Vagina (tissue), 2 donors: ENCODE measurements at places on chromosomes 6 and 20. TPM values are rescaled to one million over a fixed set of nuclear protein-coding genes. Genes with fewer than 3 reads are reported as not detected.
A peak's percentile ranks its signal among the peaks of the same experiment; 100 is the strongest.

- H3K27ac ChIP-seq: no peak overlapping the region
- H3K27me3 ChIP-seq: no peaks in the 10 kb centered on the region
- H3K4me1 ChIP-seq: no peaks in the 10 kb centered on the region
- H3K4me3 ChIP-seq: no peak overlapping the region
Measured at GRCh38 chr20:59131551-59132285, 31.9 kb upstream of the ZNF831 start.

- H3K27me3 ChIP-seq: no peaks in the 10 kb centered on the region
- H3K36me3 ChIP-seq: no peaks in the 10 kb centered on the region
- no peaks in the 10 kb centered on the region for H3K4me1 ChIP-seq
Measured at GRCh38 chr6:55633471-55633870, 54.5 kb upstream of the HMGCLL1 start.

- no peak overlapping the region for H3K27ac ChIP-seq
- no peak overlapping the region for H3K4me3 ChIP-seq
- no peak for DNase-seq
- no peaks in the 10 kb centered on the region for H3K4me1 ChIP-seq
- H3K27me3 ChIP-seq: no peaks in the 10 kb centered on the region
Measured at GRCh38 chr6:137949686-137950390, 82.8 kb downstream of the TNFAIP3 start.

DNA sequence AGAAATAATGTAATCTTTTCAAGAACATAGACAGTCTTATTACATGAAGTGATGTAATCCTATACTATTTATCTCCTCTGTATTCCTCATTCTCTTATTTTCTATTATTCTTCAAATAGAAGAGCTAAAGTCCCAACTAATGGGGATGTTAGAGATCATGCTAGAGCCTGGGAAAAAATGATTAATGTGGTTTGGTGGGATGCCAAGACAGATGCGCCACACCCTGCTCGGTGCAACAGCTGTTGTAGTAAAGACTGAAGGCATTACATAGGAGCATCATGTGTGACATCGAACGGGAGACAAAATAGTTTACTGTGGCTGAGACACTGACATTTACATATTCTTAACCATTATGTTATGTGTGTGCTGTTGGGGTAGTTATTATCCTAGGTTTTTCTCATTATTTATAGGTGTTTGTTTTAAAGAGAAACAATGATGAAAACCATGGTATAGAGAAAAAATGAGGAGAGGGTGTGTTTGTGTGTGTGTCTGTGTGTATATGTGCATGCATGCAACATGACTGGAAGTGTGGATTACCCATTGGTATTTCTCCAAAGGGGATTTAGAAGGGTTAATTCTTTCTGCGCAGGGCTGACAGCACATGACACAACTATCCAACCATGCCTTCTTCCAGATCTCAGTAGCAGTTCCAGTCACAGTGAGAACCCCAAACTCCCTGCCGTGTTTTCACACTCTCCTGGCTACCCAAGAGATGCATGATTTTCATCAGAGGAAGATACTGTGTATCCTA is 155.3 kb downstream of the EYA4 start:
- no peak for DNase-seq
- no peak overlapping the region for H3K4me3 ChIP-seq
- no peaks in the 10 kb centered on the region for H3K36me3 ChIP-seq
- no peaks in the 10 kb centered on the region for H3K27me3 ChIP-seq
- no peaks in the 10 kb centered on the region for H3K4me1 ChIP-seq
- H3K27ac ChIP-seq: no peak overlapping the region

GRCh38 chr6:144360401-144360800 is 75.3 kb downstream of the UTRN start:
- no peak overlapping the region for H3K27ac ChIP-seq
- H3K4me1 ChIP-seq: peaks cover 45% of the 10 kb centered on the region
- H3K27me3 ChIP-seq: no peaks in the 10 kb centered on the region
- no peak overlapping the region for H3K4me3 ChIP-seq

GRCh38 chr6:83038246-83038645 is 27.4 kb downstream of the UBE3D start:
- no peaks in the 10 kb centered on the region for H3K36me3 ChIP-seq
- no peaks in the 10 kb centered on the region for H3K4me1 ChIP-seq
- H3K4me3 ChIP-seq: no peak overlapping the region
- no peaks in the 10 kb centered on the region for H3K27me3 ChIP-seq
- no peak overlapping the region for H3K27ac ChIP-seq

- H3K36me3 ChIP-seq: no peaks in the 10 kb centered on the region
- DNase-seq: no peak
- H3K27ac ChIP-seq: peak overlapping the region; percentile 54
- no peaks in the 10 kb centered on the region for H3K27me3 ChIP-seq
- H3K4me1 ChIP-seq: peaks cover 16% of the 10 kb centered on the region
- peak overlapping the region; percentile 61 for H3K4me3 ChIP-seq
Measured at GRCh38 chr20:36745234-36745926, 510 bp downstream of the NDRG3 start.

Gene RIMS4
- 6.4 TPM for total RNA-seq

Gene FUT9
- not detected for total RNA-seq
